Left lobe of liver (tissue), 2 donors: ENCODE measurements at places on chromosomes 13 and 19. TPM values are rescaled to one million over a fixed set of nuclear protein-coding genes. Genes with fewer than 3 reads are reported as not detected.

CLPTM1 gene
- total RNA-seq, result 92.6 TPM

ZNF490 gene
- total RNA-seq, result 3.9 TPM

MED16 gene
- 36.3 TPM for total RNA-seq

LIM2 gene
- total RNA-seq, result not detected

SHANK1 gene
- total RNA-seq, result 0.23 TPM

RYR1 gene
- total RNA-seq, result 0.68 TPM

AXL gene
- total RNA-seq, result 10.1 TPM

DNA sequence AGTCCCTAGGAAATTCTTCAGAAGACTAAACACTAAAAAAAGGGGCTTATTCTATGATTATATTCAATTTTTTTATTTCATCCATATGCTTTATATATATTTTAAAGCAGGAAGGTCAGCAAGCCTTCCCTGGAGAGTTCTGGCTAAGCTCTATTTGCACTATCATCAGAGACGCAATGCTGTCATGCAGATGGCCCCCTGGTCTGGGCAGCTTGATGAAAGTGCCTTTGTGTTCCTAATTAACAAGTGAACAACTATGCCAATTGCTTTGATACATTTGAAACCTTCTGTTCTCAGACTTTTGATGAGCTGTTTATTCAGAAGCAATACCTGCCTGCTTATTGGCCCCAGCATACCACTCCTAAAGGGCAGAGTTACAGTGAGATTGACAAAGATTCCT is 1344.6 kb downstream of the OLFM4 start:
- DNase-seq, result no peak

- DNase-seq, result no peak
Measured at GRCh38 chr13:91660076-91660415, 261.6 kb downstream of the GPC5 start.

- DNase-seq, result no peak
Measured at GRCh38 chr13:77353995-77354394, 27.1 kb upstream of the MYCBP2 start.

DNA sequence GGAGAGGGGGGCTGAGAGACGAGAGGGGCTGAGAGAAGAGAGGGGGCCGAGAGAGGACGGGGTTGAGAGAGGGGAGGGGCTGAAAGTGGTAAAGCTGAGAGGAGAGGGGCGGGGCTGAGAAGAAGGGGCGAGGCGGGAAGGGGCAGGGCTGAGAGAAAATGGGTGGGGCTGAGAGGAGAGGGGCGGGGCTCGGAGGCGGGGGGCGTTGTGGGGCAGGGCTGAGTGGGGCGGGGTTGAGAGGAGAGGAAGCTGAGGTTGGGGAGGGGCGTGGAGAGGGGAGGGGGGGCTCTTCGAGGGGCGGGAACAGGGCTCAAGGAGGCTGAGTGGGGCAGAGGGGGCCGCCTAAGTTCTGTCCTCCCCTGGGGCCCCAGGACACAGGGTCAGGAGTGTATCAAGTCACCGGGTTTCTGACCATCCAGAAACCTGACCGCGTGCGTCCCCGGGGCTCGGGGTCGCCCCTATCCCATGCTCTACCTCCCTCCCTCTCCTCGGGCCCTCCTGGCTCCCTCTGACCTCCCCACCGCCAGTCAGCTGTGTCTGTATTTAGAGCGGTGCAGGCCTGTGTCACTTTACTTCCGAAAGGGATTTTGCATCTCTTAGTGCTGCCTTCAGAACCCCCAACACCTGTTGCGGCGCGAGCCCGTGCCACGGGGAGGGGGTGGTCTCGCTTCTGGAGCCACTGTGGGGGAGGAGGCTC is 38.6 kb upstream of the SEMA6B start:
- no peak for DNase-seq

DNA sequence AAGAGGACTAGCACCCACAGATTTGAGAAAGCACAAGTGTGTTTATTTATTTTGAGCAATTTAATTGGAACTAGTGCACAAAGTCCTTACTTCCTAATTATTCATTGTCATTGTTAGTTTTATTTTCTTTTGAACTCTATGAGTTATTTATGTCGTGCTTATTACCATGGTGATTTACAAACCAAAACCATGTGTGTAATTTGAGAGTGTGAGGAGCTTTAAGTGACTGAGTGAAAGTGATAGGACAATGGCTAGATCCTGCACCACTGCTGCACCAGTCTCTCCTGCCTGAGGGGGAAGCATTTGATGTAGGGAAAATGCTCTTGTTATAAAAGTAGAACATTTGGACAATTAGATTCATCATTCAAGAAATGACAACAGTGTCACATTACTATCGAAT is 172.3 kb upstream of the KLF12 start:
- no peak for DNase-seq

DNA sequence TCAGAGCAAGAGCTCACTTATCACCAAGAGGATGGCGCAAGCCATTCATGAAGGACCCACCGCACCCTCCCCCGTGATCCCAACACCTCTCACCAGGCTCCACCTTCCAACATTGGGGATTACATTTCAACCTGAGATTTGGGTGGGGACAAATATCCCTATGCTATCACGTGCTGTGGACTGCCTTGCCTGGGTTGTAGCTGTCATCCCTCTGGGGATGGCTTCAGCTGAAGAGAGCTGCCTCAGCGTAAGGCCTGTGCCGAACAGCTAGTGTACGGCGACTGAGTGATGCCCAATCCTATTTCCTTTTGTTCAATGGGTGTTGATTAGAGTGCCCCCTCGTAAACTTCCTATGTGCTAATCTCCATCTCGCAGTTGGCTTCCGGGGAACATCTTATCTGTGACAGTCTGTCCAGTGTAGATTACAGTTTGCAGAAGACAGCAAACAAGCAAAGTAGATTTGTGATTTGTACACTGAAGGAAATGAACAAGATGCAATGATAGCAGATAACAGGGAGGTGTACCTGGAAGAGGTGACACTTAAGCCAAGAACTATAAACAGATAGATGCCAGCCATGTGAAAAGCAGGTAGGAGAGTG is 11.8 kb upstream of the RCBTB1 start:
- no peak for DNase-seq

GRCh38 chr13:20927596-20928257 is 25.2 kb upstream of the XPO4 start:
- DNase-seq, result no peak

DNA sequence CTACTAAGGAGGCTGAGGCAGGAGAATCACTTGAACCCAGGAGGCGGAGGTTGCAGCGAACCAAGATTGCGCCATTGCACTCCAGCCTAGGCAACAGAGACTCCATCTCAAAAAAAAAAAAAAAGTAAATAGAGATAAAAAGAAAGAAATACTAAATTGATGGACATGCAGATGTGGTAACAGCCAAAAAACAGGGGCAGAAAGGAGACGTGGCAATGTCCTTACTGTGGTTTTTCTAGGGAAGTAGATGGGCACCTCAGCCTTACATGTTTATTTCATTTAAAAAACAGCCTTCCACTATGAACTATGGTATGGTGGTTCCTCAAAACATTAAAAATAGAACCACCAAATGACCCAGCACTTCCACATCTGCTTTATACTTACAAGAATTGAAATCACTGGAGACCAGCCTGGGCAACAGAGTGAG is 6.5 kb upstream of the EIF3G start:
- DNase-seq, result no peak

- DNase-seq, result no peak
Measured at GRCh38 chr13:25709088-25709487, 337.3 kb downstream of the ATP8A2 start.

GRCh38 chr13:79779761-79780160 is 298.8 kb downstream of the NDFIP2 start:
- no peak for DNase-seq

GRCh38 chr19:5250127-5250659 is 90.4 kb downstream of the PTPRS start:
- DNase-seq, result peak; percentile 48

DNA sequence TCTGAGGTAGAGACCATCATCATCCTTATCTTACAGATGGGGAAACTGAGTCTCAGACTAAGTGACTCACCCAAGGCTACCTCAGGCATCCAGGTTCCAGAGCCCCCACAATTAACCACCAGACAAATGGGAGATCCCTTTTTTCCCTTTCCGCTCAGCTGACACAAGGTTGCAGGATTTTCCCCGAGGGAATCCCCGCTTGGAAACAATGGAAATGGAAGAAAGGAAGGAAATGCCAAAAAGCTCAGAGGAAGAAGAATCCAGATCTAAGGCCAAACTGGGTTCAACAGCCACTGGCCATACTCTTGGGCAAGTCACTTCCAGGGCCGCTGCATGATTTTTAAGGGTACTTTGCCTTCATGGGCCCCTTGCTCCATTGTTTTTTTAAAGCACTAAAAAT is 1.6 kb downstream of the ZNF71 start:
- DNase-seq, result no peak

DNA sequence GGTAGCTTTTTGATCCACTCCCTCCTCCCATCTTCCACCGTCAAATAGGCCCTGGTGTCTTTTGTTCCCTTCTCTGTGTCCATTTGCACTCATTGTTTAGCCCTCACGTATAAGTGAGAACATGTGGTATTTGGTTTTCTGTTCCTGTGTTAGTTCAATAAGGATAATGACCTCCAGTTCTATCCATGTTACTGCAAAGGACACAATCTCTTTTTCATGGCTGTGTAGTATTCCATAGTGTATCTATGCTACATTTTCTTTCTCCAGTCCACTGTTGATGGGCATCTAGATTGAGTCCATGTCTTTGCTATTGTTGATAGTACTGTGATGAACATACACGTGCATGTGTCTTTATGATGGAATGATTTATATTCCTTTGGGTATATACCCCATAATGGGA is 136.0 kb upstream of the USP29 start:
- DNase-seq, result no peak

- DNase-seq, result no peak
Measured at GRCh38 chr19:518598-519231, 11.4 kb downstream of the TPGS1 start.

DNA sequence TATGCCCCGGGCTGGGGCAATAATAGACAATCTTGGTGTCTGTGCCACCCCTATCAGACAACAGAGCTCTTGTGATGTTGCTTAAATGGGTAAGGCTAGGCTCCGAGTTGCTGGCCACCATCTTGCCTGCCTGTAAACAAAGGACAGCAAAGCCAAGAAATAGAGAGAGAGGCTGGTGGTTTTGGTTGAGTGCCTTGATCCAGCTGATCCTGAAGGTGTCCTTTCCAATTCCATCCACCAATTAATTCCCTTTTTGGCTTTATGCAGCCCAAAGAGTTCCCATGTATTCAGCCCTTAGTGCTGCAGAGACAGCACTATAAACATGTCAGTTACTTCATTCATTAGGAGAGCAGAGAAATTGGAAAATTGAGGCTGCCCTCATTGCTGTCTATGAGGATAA is 41.7 kb upstream of the HOMER3 start:
- no peak for DNase-seq

- no peak for DNase-seq
Measured at GRCh38 chr19:55325172-55325571, at the start of gene TMEM150B. TMEM150B (minus strand) TSS chr19:55325341; CDS start chr19:55321036, 4,305 bp downstream.

- DNase-seq, result no peak
Measured at GRCh38 chr19:38733493-38734175, 10.6 kb downstream of the CAPN12 start.

GRCh38 chr19:5824751-5825150 is 14.8 kb downstream of the FUT6 start:
- no peak for DNase-seq

DNA sequence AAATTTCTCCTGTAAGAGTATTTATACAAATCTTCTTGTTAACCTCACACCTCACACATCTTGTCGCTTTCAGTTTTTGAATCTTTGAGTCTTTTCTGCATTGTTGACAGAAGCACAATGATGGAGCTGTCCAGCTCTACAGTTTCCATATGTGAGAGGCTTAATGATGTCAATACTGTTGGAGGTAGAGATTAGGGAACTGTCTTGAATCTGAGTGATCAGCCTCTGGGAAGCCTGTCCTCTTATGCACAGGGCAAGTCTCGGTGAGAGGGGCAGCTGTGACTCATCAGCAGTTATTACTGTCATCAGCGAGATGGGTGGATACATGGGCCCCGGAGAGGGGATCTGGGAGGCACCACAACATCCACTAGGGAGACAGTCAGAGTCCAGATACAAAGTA is 4.6 kb upstream of the ITGBL1 start:
- no peak for DNase-seq

- no peak for DNase-seq
Measured at GRCh38 chr13:59997976-59998375, 165.8 kb downstream of the DIAPH3 start.

DNA sequence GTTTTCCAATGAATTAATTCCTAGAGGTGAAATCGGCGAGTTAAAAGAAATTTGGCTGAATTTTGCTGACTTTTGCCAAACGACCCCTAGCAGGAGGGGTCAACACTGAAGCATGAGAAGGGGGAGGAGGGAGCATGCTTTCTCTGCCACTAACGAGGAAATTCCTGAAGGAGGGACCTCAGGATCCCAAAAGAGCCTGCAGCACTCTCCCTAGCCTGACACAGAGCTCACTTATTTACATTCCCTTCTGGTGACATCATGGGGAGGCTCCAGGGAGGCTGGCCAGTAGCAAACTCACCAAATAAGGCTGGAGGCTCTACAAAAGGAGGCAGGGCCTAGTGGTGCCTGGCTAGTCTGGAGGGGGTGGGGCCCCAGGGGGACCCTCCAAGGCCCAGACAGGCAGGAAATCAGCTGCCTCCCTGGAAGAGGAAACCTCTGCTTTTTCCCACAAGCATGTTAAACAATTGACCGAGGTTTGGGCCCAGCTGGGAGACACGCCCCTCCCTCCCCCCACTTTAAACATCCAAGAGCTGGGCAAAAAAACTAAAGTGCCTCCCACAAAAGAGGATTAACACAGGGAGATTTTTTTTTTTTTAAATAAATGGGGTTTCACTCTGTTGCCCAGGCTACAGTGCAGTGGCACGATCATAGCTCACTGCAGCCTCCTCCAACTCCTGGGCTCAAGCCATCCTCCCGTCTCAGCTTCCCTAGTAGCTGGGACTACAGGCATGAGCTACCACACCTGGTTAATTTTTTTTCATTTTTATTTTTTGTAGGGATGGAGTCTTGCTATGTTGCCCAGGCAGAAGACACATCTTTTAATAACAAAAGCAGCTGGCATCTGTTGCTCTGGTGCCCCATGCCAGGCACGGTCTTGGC is 2.1 kb downstream of the DAPK3 start:
- DNase-seq, result peak; percentile 72

GRCh38 chr19:7373862-7374261 is 25.1 kb downstream of the ARHGEF18 start:
- DNase-seq, result no peak

- no peak for DNase-seq
Measured at GRCh38 chr13:97648881-97649224, 214.9 kb downstream of the RAP2A start.

DNA sequence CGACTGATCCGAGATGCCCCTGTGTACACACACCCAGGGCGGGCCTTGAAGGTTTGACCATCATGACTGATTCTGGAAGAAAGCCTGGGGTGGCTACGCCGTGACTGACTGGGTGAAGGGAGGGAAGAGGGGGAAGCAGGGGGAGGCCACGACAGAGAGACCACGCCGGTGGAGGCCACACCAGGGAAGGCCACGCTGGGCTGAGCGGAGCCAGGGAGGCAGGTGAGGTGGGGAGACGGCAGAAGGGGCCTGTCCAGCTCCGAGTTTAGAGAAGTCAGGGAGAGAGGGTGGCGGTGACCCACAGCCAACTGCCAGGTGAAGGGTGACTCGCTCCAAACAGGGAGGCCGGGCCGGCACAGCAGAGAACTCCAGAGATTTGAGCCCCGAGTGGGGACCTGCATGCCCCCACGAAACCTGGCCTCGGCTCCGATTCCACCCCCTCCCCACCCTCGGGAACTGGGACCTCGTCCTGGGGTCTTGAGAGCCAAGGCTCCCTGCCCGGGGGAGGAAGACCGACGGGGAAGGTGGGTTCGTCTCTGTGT is 102.6 kb downstream of the PTPRS start:
- no peak for DNase-seq
